Karpas-422 (cell line): ENCODE measurements at places on chromosomes 4 and X. TPM values are rescaled to one million over a fixed set of nuclear protein-coding genes. Genes with fewer than 3 reads are reported as not detected.

GRCh38 chr4:67685532-67685859 is 15.5 kb downstream of the UBA6 start:
- no peak overlapping the region for H3K27ac ChIP-seq
- no peaks in the 10 kb centered on the region for H3K4me1 ChIP-seq
- no peaks in the 10 kb centered on the region for H3K27me3 ChIP-seq
- no peak overlapping the region for H3K4me3 ChIP-seq

GRCh38 chrX:77788050-77788449 is 2.0 kb upstream of the ATRX start:
- peaks cover 19% of the 10 kb centered on the region for H3K4me1 ChIP-seq
- H3K4me3 ChIP-seq, result no peak overlapping the region
- no peak overlapping the region for H3K27ac ChIP-seq
- DNase-seq, result no peak
- H3K27me3 ChIP-seq, result no peaks in the 10 kb centered on the region
- H3K36me3 ChIP-seq, result peaks cover 5% of the 10 kb centered on the region; the same call in 1 of the 2 replicates

DNA sequence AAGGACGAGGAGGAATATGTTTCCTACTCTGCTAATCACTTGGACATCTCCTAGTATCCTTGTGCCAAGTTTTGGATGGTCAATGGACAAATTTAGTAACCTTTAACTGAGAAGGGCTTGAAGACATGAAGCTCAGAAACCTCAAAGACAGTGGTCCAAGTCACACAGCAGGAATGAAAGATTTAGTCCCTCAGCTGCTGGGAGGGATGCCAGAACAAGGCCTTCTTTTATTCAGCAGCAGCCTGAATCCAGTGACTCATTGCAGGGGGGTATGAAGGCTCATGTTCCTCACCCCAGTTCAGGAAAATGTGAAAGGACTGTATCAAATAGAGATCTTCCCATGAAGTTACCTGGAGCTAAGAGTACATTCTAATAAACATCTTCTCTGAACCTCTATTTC is 214.9 kb upstream of the UGT8 start:
- H3K4me3 ChIP-seq, result no peak overlapping the region
- H3K4me1 ChIP-seq, result no peaks in the 10 kb centered on the region
- no peak for DNase-seq

Gene HAND2
- total RNA-seq, result not detected in 2 replicates

DNA sequence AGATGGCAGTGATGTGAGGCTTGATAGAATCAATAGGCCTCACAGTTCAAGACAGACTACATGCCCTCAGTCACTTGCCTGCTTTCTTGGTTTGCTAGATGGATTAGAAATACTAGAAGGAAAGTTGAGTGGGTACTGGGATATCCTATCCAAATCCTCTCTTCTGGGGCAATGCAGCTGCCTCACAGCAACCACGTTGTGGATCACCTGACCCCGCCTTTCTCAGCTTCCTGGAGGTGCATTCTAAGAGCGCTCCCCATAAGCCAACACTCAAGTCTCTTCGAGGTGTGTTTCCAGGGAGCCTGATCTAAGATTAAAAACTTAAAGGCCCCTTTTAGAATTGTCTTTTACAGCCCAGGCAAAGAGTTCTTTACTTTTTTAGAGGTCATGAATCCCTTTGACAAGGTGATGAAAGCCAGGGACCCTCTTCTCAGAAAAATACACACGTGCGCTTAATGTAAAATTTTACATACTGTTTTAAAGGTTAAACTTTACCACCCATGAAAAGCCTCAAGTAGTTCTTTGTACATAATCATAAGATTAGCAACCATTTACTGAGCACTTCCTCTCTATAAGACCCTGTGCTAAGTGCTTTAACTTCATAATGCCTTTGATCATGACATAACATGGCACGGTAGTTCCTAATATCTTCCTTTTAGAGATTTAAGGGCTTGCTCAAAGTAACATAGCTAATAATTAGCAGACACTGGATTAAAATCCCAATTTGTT is 840 bp upstream of the RPL34 start:
- H3K27ac ChIP-seq, result no peak overlapping the region
- H3K27me3 ChIP-seq, result no peaks in the 10 kb centered on the region
- peak overlapping the region; percentile 88 for H3K4me3 ChIP-seq
- peak; percentile 48 for DNase-seq
- peaks cover 39% of the 10 kb centered on the region for H3K36me3 ChIP-seq

DNA sequence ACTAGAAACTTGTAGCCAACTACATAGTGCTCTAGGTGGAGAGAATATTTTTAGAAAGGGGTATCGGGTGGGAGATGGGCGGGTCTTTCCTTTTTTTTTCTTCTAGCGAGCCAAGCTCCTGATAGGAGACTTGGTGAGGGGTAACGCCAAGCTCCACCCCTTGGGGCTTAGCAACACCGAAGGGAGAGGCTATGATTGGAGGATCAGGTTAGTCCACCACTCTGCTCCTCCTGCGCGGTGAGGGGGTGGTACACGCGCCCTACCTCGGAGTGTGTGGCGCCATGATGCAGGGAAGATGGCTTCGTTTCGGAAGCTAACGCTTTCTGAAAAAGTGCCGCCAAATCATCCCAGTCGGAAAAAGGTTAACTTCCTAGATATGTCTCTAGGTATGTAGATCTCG is at the start of gene LUZP4:
Gene LUZP4, plus strand, starts transcription at position 251 of the 400 bp plus-strand sequence. Its CDS starts 45 bp downstream, at position 296.
- no peaks in the 10 kb centered on the region for H3K36me3 ChIP-seq
- no peak within 1 kb of the TSS for H3K27ac ChIP-seq
- H3K27me3 ChIP-seq, result no peaks in the 10 kb centered on the region
- no peak for DNase-seq
- no peaks in the 10 kb centered on the region for H3K4me1 ChIP-seq
- no peak within 1 kb of the TSS for H3K4me3 ChIP-seq

- no peak overlapping the region for H3K4me3 ChIP-seq
- DNase-seq, result no peak
- no peaks in the 10 kb centered on the region for H3K27me3 ChIP-seq
- H3K27ac ChIP-seq, result no peak overlapping the region
- H3K36me3 ChIP-seq, result no peaks in the 10 kb centered on the region
These were observed 6.7 kb downstream of the TEC start for GRCh38 chr4:48262926-48263325.

Gene HS6ST2
- not detected in 2 replicates for total RNA-seq

- H3K4me3 ChIP-seq, result peak overlapping the region; percentile 14; the same call in 1 of the 2 replicates
- peaks cover 64% of the 10 kb centered on the region for H3K4me1 ChIP-seq
- H3K27ac ChIP-seq, result peak overlapping the region; percentile 69
- H3K27me3 ChIP-seq, result no peaks in the 10 kb centered on the region
- peak; percentile 68 for DNase-seq
These were observed 6.0 kb downstream of the AP1S2 start for GRCh38 chrX:15848576-15848975.

DNA sequence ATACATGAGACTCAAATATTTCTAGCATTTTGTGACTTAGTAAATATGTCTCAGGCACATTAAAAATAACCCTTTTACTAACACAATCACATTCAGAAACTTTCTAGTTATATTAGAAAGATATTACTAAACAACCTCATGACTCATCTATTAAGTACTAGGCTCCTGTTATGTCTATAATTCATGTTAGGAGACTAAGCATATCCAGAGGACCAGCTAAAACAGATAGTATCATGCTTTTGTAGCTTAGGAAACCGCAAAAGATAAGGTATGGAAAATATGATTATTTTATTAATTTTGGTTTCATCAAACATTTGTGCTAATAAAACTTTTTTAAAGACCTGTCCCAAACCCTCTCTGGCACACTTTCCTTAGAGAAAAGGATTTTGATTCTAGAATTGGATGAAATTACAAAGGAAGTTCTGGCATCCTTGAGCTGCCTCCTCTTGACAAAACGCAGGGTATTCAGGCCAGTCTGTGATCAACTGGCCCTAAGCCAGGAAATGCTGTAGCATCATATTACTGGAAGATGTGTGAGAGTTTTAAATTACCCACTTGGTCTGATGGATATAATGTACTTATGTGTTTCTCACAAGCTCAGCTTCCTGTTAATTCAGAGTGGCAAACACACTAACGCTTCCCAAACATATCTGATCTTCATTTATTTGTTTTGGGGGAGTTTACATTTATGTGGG is 60.4 kb downstream of the NRK start:
- H3K36me3 ChIP-seq, result no peaks in the 10 kb centered on the region
- H3K27me3 ChIP-seq, result no peaks in the 10 kb centered on the region
- H3K4me3 ChIP-seq, result no peak overlapping the region

Gene CXXC4
- not detected in 2 replicates for total RNA-seq

DNA sequence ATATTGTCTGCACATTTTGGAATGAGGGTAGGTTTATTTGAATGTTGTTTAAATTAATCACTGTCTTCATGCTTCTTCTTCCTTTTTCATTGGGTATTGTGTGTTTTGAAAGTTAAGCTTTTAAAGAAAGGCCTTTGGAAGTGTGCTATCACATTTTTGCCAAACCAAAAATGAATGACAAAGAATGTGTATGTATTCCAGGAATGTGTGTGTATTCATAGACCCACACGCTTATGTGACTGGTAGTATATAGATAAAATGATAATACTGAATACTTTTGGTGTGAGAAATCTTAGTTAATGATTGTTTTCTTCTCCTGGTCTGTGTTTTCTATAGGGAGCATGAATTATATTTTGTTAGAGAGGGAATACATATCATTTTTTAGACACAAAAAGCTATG is 404.4 kb downstream of the TLL1 start:
- no peaks in the 10 kb centered on the region for H3K36me3 ChIP-seq
- no peak overlapping the region for H3K4me3 ChIP-seq
- no peaks in the 10 kb centered on the region for H3K4me1 ChIP-seq
- H3K27me3 ChIP-seq, result no peaks in the 10 kb centered on the region
- no peak overlapping the region for H3K27ac ChIP-seq
- no peak for DNase-seq

- H3K4me3 ChIP-seq, result no peak overlapping the region
- peak overlapping the region; percentile 71 for H3K27ac ChIP-seq
- H3K27me3 ChIP-seq, result no peaks in the 10 kb centered on the region
These were observed 130.7 kb upstream of the GUCY1A1 start for GRCh38 chr4:155535802-155536454.

DNA sequence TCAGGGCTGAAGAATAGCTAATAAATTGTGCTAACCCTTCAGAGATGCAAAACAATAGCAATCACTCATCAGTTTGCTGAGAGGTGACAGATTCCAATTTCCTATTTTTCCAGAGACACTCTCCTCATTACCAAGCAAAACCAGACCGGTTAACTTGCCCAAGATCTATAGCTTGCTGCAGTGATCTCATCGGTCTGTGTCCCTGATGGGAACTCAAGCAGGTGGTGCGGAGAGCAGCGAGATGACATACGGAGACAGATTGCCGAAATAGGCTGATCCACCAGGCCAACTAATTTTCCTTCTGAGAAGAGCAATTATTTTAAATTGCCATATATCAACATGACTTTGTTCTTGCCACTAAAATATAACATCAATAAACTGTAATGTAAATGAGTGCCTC is 10.5 kb upstream of the DCHS2 start:
- H3K27ac ChIP-seq, result no peak overlapping the region
- no peak overlapping the region for H3K4me3 ChIP-seq
- H3K4me1 ChIP-seq, result no peaks in the 10 kb centered on the region
- H3K27me3 ChIP-seq, result no peaks in the 10 kb centered on the region

Gene PAK3
- total RNA-seq, result not detected in 2 replicates

Gene GLOD5
- not detected in 2 replicates for total RNA-seq
